ENCODE measurements at places on chromosomes 3 and 15. TPM values are rescaled to one million over a fixed set of nuclear protein-coding genes. Genes with fewer than 3 reads are reported as not detected.

The TSC22D2 gene
- polyA plus RNA-seq, result 16.3 TPM

The SCG3 gene
- polyA plus RNA-seq, result not detected

The CCDC66 gene
- polyA plus RNA-seq, result 8.0 TPM

The GRK7 gene
- not detected for polyA plus RNA-seq

The NUP210 gene
- 0.05 TPM for polyA plus RNA-seq

The SNTN gene
- polyA plus RNA-seq, result not detected

The CTDSPL gene
- 77.7 TPM for polyA plus RNA-seq

DNA sequence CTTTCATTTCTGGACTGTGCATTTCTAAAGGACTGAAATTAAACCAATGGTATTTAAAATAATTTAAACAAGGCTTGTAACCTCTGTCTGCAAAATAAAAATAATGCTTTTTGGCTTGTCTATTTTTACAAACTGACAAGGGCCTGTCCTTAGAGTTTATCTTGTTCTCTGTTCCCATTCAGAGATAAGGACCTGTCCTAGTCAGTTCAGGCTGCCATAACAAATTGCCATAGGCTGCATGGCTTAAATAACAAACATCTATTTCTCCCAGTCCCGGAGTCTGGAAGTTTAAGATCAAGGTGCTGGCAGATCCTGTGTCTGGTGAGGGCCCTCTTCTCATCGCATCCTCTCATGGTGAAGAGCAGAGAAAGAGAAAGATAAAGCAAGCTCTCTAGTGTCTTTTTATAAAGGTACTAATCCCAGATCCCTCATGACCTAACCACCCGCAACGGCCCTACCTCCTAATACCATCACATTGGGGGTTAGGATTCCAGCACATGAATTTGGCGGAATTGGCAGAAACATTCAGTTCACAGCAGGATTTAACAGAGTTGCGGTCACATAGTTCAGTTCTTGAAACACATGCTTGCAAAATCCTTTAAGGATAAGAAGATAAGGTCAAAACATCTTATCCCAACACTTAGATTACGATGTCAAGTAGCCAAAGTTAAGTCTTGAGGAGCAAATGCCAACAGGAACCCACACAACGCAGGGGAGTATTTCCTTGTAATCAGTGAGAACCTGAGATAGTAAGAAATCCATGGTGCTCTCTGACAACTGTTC, 17.8 kb downstream of the KBTBD8 start:
- no peak for DNase-seq

DNA sequence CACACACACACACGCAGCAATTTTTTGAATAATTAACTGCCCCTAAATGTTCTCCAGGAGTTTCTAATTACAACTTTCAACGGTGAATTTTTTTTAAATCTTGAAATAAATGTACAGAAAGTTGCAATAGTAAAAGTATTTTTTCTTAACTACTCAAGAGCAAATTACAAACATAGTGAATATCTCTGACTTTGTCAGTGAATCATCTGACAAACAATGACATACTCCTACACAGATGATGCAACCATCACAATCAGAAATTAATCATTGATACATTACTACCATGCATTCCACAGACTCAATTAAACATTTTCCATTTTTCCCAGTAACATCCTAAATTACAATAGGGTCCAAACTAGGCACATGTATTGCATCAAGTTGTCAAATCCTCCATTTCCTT, 597.3 kb downstream of the NAALADL2 start:
- DNase-seq, result no peak

- no peak for DNase-seq
Observed at GRCh38 chr3:72395776-72396311, 452.4 kb downstream of the SHQ1 start.

- no peak for DNase-seq
Observed at GRCh38 chr3:42052484-42053351, 38.4 kb upstream of the TRAK1 start.

GRCh38 chr15:47685141-47685870, 32.0 kb upstream of the SEMA6D start:
- DNase-seq, result no peak

DNA sequence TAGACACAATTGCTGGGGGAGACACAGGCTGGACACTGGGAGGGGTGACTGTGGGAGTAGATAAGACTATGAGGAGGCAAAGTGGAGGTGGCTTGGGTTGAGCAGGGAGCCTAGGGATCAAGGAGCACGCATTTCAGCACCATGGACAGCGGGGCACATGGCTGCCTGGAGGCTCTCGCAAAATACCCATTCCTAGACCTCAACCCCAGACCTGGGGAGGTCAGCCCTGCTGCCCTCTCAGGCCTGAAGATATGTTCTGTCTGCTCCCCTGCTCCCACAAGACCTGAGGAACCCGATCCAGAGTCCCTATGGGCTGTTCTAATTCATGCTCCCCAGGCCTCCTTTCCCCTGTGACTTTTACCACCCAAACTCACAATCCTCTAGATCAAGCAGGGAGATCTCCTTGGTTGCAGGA, 16.0 kb upstream of the CPEB1 start:
- DNase-seq, result peak; percentile 11

- no peak for DNase-seq
Observed at GRCh38 chr15:27989838-27990237, 109.3 kb downstream of the OCA2 start.

- DNase-seq, result no peak
Observed at GRCh38 chr15:50876989-50877360, 31.5 kb upstream of the AP4E1 start.

Measured in keratinocyte (primary cell).